NCI-H526 (cell line): ENCODE measurements at places on chromosomes 4 and X.

DNA sequence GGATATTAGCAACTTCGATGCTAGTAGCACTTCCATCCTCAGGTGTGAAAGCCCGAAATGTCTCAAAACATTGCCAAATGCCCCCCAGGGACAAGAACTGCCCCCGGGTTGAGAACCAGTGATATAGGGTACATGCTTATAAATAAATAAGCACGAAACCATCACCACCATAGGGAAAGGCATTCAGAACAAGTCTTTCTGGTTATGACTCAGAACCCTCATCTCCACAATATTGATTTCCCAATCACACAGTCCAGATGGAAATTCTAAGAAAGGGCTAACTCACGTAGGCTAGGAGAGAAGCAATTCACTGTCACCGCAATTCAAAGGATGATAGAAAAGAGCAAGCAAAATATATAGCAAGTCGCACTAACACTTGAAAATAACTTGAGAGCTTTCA is 84.8 kb downstream of the ANOS1 start:
- no peak for DNase-seq

DNA sequence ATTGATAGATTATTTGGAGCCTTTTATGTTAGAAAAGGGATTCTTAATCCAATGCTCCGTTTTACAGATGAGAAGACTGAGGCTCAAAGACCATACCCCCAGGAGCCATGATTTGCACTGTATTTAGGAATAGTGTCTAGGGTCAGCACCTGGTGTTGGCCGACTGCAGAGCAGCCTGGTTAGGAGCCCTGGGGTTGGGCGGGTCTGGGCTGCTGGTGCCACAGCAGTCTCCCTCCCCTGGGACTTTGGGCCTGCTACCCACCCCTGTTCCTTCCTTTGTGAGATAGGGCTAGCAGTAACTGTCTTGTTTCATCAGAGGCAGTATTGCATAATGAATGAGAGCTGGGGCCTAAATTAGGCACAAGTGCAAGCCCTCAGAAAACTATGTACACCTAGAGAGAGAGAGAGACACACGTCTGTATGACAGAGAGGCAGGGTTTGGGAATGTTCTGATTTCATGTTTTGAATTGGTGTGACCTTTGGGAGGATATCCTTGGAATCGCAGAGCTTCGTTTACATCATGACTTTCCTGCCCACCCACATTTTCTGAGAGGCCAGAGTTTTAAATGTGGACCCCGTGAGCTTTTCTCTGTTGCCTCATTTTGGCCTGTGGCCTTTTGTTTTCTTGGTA is 111.7 kb downstream of the PTTG2 start:
- DNase-seq, result no peak

DNA sequence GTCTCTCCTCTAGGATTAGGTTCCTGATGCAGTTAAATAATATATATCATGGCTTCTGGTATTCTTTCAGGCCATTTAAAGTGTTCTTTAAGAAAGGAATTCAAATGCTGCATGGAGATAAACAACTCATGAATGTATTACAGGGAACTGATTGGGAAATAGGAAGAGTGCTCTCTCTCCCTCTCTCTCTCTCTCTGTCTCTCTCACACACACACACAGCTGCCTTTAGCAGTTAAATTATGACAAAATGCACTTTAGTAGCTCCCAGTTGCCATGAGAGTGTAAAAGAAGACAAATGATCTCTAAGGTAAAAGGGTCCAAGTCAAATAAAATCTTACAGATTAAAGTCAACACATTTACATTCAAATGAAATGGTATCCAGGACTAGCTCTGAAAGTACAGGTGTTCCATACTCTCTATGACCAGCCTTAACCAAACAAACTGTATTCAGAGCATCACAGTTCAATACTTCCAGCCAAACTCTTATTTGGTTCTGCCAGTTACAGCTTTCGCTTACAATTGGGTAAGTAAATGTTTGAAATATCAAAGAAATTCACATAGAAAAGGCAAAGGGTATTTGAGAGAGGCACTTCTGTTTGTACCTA is 94.7 kb upstream of the CXXC4 start:
- no peak for DNase-seq

- peak; percentile 41 for DNase-seq
Measured at GRCh38 chr4:98148856-98149255, 5.6 kb upstream of the STPG2 start.

DNA sequence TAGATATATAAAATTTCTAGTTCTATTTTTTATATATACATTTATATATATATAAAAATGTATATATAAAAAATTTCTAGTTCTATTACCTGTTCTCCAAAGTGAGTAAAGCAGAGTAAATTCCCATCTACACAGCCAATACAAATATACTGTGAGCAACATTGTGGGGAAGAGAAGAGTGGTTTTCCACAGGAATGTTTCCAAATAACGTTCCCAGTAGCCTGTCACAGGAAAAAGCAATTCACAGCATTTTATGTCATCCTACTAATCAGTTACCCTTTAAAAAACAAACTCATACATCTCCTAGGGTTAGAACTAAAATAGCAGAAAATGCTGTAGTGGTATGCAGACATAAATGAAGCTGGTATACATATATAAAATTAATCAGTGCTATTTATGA is 44.5 kb downstream of the AASDH start:
- no peak for DNase-seq

GRCh38 chr4:77385124-77385969 is 220.3 kb upstream of the CXCL13 start:
- DNase-seq, result peak; percentile 59

- no peak for DNase-seq
Measured at GRCh38 chrX:80578517-80579105, 158.4 kb downstream of the TENT5D start.

DNA sequence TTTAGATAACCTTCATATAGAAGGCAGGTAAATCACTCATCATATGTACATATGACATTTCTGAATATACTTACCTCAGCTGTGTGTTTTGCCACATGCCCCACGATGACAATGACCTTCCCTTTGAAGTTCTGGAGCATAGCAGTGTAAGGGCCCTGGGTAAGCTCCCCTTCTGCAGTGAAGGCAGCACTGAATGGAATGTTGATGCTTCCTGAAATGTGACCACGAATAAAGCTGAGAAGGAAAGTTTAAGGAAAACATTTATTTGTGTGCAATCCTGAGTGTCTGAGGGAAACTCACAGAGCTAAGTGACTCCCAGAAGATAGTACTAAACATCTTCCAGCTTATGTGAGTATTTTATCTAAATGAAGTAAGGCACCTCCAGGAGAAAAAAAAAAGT is 200.1 kb downstream of the NPNT start:
- DNase-seq, result no peak
